ENCODE measurements at places on chromosomes 2 and 18.

GRCh38 chr18:50806208-50806616 is 13.6 kb downstream of the MRO start:
- no peak for DNase-seq

DNA sequence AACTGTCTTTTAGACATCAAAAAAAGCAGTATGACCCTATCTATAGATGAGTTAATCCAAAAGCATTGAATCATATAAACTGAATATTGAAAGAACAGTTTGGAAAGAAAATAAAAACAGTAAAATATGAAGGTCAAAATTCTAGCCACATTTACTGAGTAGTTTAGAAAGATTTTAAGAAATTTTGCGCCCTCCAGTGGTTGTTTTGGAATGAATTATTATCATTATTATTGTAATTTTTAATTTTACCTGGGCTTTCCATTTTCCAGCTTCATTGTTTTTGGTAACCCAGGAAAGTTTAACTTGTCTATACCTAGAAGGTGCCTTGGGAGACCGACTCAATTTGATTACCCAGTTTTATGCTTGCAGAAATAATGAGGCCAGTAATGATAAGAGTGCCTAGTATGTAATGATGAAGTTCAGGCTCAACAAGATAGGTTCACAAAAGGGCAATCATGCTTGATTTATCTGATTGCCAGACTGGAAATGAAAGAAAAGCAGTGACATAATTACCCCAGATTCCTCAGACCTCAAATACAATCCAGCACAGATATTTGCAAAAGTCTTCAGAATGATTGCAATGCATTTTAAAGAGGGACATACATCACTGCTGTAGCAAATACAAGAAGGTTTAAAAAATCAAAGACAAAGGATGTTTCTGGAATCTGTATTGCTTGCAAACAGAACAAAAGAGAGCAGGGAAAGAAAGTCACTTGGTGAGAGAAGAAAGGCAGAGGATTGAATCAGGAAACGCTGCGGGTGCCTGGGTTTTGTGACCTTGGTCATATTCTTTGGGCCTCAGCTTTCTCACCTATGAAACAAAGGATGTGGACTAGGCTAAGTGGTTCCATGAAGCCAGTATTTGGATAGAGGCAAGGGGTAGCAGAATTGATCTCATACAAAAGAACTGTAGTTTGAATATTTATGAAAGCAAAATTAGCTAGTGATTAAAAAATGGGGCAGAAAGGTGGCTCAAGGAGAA is 153.8 kb downstream of the MAP2 start:
- DNase-seq: no peak

GRCh38 chr2:222302178-222303018 is 3.6 kb upstream of the PAX3 start:
- no peak for DNase-seq

DNA sequence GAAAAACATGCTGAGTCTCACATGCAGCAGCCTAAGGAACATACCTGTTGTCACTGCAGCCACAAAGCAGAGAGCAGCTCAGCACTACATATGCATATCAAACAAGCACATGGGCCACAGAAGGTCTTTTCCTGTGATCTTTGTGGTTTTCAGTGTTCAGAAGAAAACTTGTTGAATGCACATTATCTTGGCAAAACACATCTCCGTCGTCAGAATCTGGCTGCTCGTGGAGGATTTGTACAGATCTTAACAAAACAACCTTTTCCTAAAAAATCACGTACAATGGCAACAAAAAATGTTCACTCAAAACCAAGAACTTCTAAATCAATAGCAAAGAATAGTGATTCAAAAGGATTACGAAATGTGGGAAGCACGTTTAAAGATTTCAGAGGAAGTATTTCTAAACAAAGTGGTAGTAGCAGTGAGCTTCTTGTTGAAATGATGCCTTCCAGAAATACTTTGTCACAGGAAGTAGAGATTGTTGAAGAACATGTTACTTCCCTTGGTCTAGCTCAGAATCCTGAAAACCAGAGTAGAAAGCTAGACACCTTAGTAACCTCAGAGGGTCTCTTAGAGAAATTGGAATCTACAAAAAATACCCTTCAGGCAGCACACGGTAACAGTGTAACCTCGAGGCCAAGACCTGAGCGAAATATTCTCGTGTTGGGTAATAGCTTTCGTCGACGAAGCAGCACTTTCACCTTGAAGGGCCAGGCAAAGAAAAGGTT is 34.1 kb downstream of the ZNF407 start:
- DNase-seq: no peak

GRCh38 chr2:222330910-222331309 is 32.1 kb upstream of the PAX3 start:
- no peak for DNase-seq

DNA sequence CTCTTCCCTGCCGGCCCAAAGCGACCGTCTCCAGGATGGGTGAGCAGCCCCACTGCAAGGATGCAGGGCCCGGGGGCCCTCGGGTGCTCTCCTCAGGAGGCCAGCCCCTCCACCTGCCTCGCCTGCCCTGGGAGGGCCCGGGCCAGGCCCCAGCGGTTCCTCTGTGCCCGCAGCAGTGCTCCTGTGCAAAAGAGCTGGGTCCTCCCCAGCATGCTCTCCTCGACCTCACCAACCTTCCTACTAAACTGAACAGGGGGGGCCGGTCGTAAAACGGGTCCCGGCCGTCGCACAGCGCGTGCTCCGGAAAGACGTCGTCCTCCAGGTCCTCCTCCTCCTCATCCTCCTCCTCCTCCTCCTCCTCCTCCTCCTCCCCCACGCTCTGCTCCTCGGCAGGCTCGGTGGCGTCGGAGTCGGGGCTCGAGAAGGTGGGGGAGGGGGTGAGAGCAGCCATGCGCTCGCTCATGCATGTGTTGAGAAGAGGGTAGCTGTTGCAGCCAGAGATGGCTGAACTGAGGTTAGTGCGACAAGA is 62.9 kb downstream of the KIF1A start:
- DNase-seq: no peak

- DNase-seq: no peak
These were observed 3.6 kb upstream of the ARHGEF33 start for GRCh38 chr2:38886063-38886462.

- no peak for DNase-seq
These were observed 159.4 kb downstream of the TTC27 start for GRCh38 chr2:32787207-32787606.

- no peak for DNase-seq
These were observed 17.3 kb downstream of the ADRA2B start for GRCh38 chr2:96098900-96099590.

DNA sequence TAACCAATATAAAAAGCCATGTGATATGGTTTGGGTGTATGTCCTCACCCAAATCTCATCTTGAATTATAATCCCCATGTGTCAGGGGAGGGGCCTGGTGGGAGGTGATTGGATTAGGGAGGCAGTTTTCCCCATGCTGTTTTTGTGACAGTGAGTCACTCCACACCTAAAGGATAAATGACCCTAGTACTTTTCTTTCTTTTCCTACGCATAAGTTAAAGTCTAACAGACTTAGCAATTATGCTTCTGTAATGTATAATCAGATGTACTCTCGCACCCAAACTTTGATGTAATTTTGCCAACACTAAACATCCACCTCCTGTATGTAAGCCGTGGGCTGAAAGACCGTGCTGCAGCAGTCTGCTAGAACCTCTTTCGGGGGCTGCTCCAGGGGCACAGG is 97.2 kb upstream of the DSEL start:
- no peak for DNase-seq

DNA sequence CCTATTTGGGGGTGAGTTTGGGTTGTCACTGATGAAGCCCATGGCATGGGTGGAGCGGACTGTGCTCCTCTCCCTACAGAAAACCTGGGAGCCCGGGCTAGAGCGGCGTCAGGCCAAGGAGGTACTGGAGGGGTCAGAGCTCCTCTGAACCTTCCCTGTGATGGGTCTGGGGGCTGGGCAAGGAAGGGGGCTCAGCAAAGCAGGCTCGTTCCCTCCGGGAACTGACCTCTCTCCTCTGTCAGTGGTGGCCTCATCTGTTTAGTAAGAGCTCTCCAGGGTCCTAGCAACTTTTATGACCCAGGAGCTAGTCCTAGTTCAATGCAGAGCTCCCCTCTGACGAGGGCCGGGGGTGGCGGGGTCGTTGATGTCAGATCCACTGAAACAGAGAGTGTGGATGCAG is 62.4 kb upstream of the OTOF start:
- no peak for DNase-seq

DNA sequence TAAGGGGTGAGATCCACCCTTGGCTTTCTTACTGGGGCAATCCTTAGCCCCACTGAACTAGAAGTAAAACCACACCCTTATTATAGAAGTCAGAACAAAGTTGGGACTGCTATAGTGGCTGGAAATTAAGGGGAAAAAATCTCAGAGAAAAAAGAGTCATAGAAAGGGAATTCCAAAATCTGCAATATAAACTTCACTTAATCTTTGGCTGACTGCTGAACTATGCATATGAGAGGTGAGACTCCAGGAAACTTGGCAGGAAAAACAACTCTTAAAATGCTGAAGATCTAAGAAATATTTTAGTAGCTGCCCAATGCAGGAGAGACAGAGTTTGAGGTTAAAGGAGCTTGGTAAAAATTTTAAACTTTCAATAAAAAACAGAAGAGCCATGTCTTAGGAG is 201.8 kb upstream of the FN1 start:
- DNase-seq: no peak

GRCh38 chr2:180412219-180412618 is 405.1 kb upstream of the CWC22 start:
- no peak for DNase-seq

DNA sequence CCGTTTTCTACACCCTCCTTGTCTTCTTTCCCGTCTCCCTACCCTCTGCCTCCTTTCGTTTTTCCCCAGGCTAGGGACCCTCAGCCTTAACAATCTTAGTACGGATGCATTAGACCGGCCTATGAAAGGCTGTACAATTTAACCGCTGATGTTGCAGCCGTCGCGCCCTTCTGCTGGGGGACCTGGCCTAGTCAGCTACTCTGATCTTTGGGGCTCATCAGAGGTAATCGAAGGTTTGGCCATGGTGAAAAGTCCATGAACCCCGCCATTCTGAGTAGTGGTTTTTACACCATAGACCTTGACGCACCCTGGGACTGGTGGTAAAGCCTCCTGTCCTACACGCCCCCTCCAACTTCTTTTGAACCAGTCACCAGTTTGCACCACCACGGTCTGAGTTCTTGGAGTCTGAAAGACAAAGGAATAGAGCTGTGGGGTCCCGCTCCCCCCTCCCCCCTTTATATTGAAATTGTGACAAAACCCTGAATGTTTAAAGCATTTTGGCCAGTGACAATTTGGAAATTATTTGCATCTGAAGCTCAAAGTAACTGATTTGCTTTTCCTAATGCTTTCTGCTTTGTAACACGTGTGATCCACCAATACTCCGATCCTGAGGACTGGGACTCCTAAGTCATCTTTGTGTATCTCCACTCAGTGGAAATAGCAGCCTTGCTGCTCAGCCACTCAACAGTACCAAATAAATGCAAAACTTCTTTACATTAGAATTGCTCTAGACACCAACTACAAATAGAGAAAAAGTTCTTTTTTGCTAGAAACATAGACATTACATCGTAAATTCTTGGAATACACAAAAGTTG is 642 bp upstream of the SRSF7 start:
- no peak for DNase-seq

GRCh38 chr2:9230881-9231280 is 24.3 kb downstream of the ASAP2 start:
- no peak for DNase-seq

All from stimulated activated CD4-positive, alpha-beta T cell treated with anti-CD3 and anti-CD28 coated beads, TNF-alpha, amount 100 ng/mL, for 1 hour (primary cell).